ENCODE measurements at places on chromosomes 3 and 15.

- no peak for DNase-seq
Measured at GRCh38 chr3:149575213-149575960, 82.4 kb downstream of the WWTR1 start.

DNA sequence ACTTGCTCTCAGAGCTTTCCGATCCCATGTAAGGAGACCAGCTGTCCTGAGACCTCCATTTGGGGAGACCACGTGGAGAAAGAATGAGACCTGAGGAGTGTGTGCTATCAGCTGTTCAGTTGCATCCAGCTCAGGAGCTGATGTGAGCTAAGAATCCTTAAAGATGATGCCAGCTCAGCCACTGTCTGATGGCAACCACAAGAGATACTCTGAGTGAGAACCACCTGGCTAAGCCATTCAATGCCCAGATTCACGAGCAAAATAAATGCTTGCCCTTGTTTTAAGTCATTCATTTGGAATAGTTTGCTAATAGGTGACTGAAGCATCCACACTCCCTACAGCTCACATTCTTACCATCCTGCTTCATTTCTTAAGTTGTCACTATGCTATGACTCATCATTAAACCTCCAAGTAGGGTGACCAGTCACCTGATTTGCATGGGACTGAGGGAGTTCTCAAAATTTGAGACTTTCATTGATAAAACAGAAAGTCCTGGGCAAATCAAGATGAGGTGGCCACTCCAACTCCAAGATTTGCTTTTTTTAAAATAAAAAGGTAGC, 56.4 kb downstream of the SPTSSB start:
- DNase-seq, result no peak

DNA sequence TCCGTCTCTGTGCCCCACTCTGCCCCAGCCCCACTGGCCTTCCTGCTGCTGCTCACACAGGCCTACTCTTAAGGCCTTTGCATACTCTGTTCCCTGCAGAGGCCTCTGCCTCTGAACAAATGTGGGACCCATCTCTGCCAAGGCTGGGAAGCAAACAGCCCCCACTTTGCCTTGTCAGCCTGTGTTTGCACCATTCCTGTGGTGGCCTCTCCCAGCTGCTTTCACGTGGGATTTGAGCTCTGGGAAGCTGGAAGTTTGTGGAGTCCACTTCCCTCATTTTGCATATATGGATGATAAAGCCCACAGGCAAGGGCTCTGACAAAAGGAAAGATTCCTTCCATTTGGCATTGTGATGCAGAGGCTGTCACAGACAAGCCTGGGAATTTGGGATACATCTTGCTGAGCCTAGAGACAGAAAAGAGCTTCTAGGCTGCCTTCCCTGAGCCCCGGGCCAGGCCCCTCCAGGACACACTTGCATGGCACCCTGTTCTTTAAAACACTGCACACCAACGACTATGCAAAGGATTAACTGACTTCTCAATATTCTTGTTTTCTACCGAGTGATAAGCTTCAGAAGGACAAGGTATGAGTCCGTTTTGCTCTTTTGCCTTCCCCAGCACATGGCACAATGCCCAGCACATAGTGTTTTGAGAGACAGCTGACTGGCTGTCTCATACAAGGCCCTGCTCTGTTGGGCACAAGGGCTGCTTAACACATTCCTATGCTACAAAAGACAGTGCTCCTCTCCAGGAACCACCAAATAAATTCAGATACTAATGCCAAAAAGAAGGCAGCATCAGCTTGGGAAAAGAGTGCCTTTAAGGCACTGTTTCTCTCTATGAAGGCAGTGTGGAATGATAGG, 120.7 kb upstream of the TOPAZ1 start:
- DNase-seq, result no peak

- DNase-seq, result no peak
Measured at GRCh38 chr15:83436513-83437158, 10.5 kb upstream of the SH3GL3 start.

- DNase-seq, result no peak
Measured at GRCh38 chr15:52857471-52857870, 67.3 kb upstream of the ONECUT1 start.

DNA sequence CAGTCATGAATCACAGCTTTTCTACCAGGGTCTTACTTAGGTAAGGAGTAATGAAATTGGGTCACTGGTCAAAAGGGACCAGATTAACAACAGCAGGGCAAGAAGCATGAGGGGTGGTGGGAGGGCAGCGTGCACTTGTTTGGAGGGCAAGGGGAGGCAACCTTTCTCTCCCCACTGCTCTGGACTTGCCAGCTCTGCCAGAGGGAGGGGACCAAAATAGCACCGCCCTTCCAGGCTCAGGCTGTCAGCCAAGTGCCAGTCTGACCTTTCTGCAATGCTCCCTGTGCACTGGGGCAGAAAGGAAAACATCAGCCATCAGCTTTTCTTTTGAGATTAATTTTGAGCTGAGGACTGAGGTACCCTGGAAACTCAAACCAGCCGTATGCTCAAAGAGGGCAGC, 4.5 kb upstream of the ULK3 start:
- DNase-seq, result no peak

DNA sequence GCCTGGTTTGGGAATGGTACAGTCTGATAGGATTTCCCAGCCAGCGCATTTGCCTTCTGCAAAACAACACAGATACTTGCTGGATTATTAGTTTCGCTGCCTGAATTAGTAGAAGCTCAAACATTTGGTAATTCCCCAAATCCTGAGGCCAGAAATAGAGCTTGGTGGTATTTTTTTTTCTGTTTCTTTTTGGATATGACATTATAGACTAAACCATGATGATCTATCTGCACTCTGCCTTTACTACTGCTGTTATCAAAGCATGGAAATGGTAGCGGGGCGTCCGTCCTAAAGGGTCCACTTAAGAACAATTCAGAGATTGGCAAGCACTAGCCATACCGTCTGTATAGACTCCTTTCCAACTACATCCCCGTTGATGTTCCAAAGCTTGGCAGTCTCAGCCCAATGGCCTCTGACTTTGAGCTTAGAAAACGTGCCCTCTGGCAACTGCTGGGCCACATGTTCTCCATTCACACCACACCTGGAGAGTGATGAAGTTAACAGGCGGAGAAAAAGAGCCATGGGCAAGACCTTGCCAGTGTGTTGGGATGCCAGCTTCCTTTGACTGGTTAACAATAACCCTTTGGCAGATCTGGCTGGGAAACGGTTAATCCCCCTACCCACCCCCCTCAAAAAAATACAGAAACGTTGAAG, 241.0 kb upstream of the NR2F2 start:
- DNase-seq, result no peak

DNA sequence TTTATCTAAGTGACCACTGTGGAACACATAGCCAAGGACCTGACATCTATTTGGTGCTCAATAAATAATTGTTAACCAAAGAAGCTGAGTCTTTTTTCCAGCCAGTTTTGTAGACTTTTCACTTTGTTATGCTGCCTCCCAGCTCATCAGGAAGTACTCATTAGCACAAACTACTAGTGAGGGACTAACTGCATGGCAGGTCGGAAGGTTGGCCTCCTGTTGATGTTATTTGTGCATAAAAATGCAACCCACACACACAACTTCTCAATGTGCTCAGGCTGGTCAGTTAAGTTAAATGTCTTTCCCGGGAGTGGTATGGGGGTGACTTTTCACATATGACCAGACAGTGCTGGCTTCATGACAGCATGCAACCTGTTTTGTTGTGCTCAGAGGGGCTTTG, 263.0 kb upstream of the TOPAZ1 start:
- DNase-seq, result no peak

- DNase-seq, result no peak
Measured at GRCh38 chr3:71166339-71167240, 416.9 kb downstream of the FOXP1 start.

DNA sequence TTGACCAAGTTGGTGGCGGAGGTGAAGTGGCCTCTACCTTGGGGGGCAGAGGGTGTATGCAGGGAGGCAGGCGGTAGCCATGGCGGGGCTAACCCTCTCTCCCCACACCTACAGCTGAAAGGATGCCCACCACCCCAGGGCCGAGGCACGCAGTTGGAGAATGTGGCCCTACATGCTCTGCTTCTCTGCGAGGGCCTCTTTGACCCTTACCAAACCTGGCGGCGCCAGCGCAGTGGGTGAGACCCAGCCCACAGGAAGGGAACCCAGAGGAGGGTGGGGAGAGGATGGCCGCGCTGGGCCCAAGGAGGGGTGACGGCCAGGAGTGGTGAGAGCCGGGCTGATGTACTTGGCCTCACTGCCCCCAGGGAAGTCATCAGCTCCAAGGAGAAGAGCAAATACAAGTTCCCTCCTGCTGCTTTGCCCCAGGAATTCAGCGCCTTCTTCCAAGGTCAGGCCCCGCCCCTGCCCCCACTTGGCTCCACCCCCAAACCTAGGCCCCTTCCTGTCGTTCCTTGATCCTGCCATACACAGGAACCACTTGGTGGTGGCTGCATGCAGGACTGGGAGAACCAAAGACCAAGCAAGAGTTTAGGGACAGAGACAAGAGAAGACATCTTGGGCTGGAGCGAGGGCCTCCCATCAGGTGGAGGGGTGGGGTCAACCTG, 9.8 kb downstream of the NBEAL2 start:
- no peak for DNase-seq

DNA sequence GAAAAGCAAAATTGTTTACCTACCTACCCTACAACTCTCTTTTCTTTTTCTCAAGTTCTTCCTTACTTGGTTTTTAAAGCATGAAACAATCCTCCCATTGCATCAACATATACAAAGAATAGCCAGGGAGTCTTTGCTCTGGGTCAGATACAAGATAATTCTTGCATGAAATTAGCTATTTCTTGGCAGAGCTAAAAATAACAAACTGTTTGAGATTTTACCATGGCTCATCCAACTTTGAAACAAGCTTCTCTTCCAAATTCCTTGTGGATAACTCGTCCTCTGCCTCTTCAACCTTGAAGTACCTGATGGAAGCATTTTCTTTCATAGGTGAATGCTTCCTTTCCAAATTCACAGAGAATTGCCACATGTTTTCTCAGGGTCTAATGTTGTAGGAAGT, 9.2 kb upstream of the CBLB start:
- no peak for DNase-seq

DNA sequence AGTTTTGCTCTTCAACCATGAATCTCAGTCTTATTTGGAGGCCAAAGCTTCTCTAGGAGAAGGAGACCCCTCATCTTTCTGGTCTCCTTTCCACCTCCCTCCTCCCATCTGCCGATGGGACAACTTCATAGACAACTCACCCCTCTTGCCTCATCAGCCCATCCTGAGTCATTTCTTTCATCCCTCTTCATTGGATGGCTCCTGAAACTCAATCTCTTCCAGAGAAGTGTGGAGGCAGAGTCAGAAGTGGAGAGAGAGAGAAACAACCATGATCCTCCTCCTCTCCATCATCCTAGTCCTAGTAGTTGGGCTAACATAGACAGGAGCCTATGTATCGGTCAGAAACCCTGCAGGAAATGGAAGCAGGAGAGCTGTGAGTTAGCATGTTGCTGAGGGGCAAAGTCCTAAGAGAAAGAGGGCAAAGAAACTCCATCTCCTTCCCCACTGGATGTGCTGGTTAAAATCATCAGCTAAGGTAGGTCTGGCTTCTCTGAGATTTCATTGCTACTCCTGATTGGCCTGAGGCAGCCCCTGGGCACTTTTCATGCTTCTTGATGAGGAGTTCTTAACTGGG, 21.3 kb upstream of the HCN4 start:
- no peak for DNase-seq

DNA sequence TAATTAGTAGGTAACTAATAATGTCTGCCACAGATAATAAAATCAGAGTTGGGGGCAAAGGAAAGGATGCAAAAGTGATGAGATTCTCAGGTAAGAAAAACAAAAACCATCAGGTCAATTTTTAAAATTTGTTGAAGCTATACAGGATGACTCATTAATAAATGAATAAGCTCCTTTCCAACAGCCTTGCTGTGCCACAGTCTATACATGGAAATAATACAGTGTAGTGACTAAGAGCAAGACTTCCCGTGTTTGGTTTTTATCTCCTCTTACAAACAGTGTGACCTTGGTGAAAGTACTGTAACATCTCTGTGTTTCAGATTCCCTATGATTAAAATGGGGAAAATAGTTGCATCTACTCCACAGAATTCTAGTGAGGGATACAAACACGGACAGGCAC, 331.6 kb downstream of the PYDC2 start:
- no peak for DNase-seq

DNA sequence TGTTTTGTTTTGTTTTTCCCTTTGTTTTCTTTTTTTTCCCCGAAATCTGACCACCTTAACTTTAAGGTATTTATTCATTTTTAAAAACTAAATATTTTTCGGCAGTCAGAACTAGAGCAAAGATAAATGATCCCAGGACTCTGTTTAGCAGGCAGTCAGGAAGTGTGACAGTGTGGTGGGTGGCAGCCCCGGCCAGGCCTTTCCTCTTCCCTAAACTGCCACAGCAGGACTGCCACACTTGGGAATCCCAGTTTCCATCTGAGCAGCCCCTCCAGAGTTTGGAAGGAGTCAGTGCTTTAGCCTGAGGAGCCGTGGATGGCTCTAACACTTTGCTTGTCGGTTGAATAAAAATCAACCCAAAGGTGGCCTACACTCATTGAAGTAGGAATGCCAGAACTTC, 6.9 kb downstream of the CCRL2 start:
- no peak for DNase-seq

DNA sequence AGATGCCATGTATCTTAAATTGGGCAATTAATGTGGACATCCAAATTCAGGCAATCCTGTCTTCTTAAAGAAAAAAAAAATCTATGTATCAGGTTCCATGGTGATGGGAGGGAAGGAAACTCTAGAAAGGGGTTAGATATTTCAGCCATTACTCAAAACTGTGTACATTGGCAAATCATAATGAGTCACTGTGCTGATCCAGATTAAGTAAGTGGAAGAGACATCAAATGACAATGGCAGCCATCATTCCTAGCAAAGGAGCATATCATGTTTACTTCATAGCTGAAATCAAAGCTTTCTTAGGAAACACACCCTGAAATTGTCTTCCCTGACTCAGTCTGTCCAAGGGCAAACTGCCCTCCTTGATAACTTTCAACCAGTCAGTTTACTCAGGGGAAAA, 713.3 kb upstream of the GBE1 start:
- no peak for DNase-seq

DNA sequence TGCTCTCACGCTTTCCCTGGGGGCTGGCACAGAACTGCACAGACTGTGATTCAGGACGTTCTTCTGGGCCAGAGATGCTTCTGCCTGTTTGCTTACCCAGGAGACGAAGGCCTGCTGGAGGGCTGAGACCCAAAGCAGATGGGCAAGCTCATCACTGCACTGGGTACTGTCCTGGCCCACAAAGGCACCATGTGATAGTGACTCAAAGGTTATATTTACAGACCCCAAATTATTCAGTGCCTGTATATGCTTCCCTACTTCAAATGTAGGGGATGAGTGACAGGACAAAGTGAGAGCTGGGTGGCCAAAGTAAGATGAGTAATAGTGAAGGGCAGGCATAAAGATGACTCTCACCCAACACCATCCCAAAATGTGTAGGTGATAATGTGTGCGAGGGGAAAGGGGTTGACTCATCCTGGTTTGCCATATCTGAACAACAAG, 127.4 kb downstream of the WDR76 start:
- no peak for DNase-seq

- no peak for DNase-seq
Measured at GRCh38 chr3:18044971-18045880, 302.8 kb upstream of the TBC1D5 start.

- no peak for DNase-seq
Measured at GRCh38 chr15:70411143-70411863, 313.6 kb upstream of the TLE3 start.

Data from mesothelial cell of epicardium (in vitro differentiated cells).